ENCODE measurements at places on chromosomes 12 and 14.

GRCh38 chr14:39500253-39500652 lies 68.0 kb upstream of the FBXO33 start:
- no peak for DNase-seq

GRCh38 chr14:47439953-47440352 lies 235.5 kb downstream of the MDGA2 start:
- no peak for DNase-seq

GRCh38 chr14:74395094-74395493 lies 30.9 kb downstream of the SYNDIG1L start:
- no peak for DNase-seq

DNA sequence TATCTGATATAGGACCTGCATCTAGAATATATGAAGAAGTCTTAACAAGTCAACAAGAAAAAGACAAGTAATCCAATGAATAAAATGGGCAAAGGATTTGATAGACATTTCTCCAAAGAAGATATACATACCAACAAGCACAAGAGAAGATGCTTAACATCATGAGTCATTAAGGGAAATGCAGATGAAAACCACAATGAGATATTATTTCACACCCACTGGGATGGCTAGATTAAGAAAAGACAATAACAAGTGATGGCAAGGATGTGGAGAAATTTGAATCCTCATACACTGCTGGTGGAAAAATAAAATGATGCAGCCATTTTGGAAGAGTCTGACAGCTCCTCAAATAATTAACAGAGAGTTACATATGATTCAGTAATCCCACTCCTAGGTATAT lies 502.6 kb downstream of the FUT8 start:
- no peak for DNase-seq

DNA sequence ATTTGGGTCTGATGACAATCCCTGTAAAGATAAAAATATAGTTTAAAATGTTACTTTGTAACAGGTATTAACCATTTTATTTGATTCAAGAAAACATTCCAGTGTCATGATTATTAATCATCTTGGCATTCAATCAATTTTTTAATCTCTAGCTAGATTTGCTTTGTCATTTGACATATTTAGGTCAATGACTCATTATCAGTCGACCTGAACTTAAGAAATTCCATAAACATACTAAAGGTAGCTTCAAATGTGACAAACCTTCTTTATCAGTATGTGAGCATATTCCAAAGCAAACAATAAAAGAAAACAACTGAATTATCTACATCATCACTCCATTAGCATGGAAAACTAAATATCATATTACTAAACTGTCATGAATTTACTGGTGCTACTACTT lies 50.8 kb upstream of the CDKL1 start:
- no peak for DNase-seq

- no peak for DNase-seq
Measured at GRCh38 chr14:65296402-65296801, 116.1 kb upstream of the FUT8 start.

GRCh38 chr12:13233830-13234641 lies 37.5 kb downstream of the EMP1 start:
- no peak for DNase-seq

DNA sequence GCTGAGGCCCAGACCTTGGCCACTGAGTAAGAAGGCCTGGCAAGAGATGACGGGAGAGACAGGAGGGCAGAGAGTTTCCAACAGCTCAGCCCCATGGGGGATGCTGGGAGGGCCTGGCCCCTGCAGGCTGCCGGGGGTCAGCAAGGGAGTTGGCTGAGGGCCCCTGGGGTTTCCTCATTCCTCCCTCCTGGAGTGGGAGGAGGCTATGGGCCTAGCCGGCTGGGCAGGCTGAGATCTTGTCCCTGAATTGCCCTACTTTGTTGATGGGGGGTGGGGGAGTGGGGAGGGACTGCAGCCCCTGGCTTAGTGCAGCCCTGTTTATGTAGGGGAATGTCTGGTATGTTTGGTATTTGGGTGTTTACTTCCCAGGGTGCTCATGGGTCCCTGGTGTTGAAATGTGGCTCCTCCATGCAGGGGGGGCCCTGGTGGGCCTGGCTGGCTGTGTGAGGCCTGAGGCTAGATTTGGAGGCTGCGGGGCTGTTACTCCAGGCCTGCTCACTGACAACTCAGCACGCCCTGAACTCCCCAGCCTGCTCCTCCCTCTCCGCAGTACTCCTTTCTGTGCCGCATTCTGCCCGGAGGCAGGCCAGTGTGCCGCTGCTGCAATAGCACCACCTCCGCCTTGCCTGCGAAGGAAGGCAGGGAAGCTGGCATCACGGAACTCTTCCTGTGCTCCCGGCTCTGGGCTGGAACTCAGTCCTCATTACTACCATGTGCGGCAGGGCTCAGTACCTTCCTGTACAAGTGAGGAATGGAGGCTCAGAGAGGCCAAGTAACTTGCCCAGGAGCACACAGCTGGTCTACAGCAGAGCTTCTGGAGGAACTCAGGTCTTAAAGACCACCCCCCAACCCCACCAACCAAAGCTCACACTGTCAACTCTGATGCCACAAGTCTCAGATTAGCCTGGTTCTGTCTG lies 25.3 kb downstream of the JDP2 start:
- peak; percentile 75 for DNase-seq

- no peak for DNase-seq
Measured at GRCh38 chr14:77593501-77593961, 22.9 kb downstream of the SPTLC2 start.

DNA sequence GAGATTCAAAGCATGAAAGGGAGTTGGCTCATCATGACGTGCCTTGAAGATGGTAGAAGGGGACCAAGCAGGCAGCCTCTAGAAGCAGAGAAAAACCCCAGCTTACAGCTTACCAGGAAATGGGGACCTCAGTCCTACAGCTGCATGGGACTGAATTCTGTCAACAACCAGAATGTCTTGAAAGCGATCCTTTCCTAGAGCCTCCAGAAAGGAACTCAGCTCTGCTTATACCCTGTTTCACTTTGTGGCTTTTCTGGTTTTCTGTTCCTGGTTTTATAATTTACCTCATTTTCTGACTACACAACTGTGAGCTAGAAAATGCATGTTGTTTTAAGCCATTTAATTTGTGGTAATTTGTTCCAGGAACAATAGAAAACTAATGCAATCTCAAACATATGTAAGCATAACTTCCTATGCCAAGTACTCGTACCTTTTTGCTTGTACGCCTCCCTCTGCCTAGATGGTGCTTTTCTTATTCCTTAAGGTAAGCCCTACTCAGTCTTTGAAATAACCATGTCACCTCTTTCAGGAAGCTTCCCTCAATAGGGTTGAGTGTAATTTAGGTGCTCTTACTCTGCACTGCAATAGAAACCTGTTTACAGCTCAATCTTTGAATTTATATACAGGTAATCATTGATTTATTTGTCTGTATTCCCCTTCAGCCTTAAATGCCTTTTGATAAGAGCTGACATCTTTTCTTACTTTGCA lies 348.8 kb downstream of the TMEM117 start:
- DNase-seq, result no peak

GRCh38 chr12:130972586-130972950 lies 18.9 kb downstream of the ADGRD1 start:
- no peak for DNase-seq

- no peak for DNase-seq
Measured at GRCh38 chr14:52369305-52369801, 55.2 kb downstream of the PTGER2 start.

- no peak for DNase-seq
Measured at GRCh38 chr12:69150796-69151127, 88.6 kb upstream of the CPSF6 start.

GRCh38 chr12:124551268-124552144 lies 15.9 kb downstream of the NCOR2 start:
- DNase-seq, result no peak

DNA sequence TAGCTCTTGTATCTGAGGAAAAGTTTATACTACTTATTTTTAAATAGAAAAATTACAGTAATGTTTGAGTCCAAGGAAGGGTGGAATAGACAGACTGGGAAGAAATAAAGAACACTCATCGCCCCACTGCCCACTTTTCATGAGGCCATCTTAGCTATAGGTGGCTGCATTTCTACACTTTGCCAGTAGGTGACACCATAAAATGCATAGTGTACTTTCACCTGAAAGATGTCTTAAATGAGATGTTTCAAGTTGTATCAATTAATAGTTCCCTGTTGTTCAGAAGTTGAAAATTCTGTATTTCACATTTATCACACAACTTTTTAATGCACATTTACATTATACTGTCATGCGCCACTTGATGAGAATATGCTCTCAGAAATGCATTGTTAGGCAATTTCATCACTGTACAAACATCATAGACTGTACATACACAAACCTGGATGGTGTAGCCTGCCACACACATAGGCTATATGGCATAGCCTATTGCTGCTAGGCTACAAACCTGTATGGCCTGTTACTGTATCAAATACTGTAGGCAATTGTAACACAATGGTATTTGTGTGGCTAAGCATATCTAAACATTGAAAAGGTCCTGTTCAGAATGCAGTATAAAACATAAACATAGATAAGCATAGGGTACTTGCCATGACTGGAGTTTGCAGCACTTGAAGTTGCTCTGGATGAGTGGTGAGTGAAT lies 27.6 kb downstream of the PMCH start:
- DNase-seq, result no peak

DNA sequence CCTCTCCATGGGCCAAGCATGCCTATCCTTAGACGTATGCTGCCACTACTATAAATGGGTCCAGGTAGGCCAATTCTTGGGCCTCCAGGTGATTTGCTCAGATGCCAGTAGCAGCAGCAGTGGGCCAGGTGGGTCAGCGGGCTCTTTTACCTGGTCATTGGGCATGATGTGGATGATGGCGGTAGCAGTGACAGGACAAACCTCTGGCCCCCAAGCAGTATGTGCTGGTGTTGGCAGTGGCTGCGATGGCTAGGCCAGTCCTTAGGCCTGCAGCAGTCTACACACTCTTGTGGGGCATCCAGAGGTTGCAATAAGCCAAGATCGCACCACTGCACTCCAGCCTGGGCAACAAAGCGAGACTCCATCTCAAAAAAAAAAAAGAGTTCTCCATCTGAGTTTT lies 19.1 kb upstream of the VASH1 start:
- DNase-seq, result no peak

GRCh38 chr12:25787701-25788100 lies 170.8 kb upstream of the RASSF8 start:
- no peak for DNase-seq

GRCh38 chr14:61372379-61372778 lies 51.0 kb downstream of the PRKCH start:
- no peak for DNase-seq

DNA sequence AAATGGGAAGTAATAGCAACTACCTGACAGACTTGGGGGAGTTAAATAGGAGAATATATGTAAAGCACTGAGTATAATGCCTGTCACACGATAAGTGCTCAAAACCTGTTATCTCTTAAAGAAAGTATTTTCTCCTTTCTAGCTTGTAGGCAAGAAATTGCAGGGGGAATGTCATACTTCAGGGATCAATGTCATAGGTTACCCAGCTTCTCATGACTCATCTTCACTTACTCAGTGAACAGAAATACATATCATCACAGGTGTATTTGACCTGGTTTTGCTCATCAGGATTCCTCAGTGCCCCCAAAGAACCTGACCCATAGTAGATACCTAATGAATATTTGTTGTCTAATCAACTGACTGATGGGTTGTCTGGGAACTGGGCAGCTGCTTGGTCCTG lies 285.0 kb upstream of the ATP2B1 start:
- DNase-seq, result no peak

- DNase-seq, result no peak
Measured at GRCh38 chr14:59166258-59166657, 22.2 kb upstream of the DAAM1 start.

GRCh38 chr14:48598458-48598857 lies 923.1 kb upstream of the MDGA2 start:
- DNase-seq, result no peak

DNA sequence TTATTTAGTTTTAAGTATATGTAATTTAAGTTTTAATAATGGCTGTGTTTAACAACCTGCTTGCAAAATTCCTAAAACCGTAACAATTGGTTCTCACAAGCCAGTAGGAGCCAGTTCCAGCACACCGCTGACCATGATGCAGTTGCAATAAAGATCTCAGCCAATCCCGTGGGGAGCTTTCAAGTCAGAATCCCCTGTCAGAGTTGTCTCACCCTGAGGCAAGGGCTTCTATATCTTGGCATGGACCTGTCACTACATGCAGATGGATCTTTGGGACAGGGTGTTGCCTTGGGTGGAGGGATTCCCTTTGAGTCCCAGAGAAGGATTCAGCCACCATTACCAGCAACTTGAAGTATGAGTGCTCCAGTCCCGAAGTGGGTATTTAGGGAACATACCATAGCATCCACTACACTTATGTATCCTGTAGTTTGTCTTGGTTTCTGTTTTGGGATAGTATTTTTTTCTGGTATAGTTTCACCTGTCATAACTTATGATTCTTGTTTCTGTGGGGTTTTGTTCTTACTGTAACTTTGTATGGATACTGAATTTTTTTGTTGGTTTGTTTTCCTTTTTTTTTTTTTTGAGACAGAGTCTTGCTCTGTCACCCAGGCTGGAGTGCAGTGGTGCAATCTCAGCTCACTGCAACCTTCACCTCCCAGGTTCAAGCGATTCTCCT lies 30.1 kb upstream of the LIMA1 start:
- DNase-seq, result no peak
